ENCODE measurements at places on chromosomes 2 and 18.

DNA sequence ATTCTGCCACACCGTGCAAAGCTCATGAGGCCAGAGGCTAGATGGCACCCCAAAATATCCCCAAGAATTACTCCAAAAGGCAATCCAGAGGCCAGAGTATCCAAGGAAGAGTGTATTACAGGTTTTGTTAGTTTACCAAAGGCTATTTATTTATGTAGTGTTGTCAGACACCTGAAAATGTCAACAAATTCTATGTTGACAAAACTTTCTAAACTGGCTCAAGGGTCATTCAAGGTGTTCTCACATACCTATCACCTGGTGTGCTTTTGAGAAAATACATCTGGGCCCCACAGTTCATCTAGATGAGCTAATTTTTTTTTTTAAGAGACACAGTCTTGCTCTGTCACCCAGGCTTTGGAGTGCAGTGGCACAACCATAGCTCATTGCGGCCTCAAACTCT lies 12.4 kb upstream of the DTNB start:
- no peak for DNase-seq

- DNase-seq: no peak
These were observed 2.9 kb upstream of the CASP10 start for GRCh38 chr2:201180010-201180409.

DNA sequence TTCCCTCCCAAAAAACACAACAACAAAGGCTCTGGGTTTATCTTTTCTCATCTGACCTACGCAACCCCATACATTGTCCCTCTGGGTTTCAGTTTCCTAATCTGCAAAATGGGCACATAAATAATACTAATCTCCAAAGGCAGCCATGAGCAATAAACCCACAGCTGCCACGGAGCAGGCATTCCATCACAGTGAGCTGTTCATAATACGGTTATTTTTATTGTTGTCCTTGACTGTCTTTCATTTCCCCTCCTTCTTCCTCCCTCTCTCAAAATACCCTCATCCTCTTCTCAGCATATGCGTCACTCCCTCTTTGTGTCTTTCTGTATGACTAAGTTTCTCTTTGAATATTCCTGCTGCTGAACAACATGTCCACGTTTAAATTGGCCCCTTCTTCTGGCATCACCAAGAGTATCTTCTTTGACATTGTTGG lies 129.8 kb upstream of the CAB39 start:
- no peak for DNase-seq

DNA sequence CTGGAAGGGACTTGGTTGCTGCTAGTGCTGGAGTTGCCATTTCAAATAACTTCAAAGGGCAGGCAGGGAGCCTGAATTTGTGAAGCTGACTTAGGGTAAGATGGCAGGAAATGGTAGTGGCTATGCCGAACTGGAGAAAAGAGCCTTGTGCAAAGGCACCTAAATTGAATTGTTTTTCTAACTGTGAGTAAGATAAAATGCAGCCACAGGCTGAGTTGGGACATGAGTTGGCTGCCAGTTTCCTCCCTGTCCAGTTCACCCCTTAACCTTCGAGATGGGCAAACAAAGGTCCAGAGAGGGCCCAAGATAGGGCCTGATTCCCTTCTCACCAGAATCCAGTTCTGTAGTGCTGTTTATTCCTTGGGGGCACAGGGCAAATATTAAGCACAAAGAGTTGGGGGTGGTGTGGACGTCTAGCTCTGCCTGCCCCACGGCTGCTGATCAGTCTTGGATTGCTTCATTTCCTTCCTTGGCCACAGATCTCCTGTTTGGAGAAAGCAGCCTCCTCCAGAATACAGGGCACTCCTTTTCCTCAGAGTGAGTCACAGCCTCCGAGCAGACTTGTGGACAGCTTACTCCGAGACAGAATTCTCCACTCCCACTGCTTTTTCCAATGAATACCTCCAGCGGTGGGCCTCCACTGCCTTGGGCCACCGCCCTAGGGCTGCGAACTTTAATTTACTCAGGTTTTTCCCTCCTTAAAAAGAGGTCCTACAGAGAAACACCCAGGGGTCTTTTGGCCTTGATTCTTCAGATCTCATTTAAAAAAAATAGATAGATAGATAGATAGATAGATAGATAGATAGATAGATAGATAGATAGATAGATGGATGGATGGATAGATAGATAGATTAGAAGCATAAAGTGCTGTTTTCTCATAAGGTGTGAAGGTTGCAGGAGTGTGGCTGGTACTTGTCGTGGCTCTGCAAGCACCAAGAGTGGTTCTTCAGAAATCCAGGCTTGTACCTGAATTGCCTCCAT lies 18.4 kb upstream of the SLC20A1 start:
- peak; percentile 77 for DNase-seq

DNA sequence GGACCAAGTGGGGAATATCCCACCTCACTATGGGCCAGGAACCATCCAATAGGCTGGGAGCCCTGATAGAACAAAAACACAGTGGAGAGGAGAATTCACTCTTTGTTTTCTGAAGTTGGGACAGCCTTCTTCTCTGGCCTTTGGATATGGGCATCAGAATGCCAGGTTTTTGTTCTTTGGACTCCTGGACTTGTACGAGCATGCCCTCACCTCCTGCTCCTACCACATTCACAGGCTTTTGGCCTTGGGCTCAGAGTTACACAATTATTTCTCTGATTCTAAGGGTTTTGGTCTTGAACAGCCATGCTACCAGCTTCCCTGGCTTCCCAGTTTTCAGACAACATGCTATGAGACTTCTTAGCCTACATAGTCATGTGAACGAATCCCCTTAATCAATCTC lies 732.9 kb upstream of the VRK2 start:
- DNase-seq: no peak

DNA sequence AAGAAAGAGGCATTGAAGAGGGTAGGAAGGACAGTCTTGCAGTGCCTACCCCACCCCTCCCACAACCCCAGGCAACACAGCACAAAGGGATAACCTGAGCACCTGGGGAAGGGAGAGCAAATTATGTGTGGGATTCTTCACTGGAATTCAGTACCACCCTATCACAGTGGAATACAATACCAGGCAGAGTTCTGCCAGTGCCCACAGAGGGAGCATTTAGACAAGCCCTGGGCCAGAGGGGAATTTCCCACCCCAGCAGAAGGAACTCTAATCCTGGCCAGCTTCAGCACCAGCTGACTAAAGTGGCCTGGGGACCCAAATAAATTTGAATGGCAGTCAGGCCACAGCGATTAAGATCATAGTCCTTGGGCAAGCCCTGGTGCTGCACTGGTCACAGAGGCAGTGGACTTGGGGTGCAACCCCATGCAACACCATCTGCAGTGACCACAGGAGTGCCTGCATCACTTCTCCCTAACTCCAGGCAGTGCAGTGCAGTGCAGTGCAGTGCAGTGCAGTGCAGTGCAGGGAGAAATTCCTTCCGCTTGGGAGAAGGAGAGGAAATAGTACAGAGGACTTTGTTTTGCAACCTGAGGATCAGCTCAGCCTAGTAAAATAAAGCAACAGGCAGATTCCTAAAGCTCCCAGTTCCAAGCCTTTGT lies 147.8 kb upstream of the SRD5A2 start:
- DNase-seq: no peak

DNA sequence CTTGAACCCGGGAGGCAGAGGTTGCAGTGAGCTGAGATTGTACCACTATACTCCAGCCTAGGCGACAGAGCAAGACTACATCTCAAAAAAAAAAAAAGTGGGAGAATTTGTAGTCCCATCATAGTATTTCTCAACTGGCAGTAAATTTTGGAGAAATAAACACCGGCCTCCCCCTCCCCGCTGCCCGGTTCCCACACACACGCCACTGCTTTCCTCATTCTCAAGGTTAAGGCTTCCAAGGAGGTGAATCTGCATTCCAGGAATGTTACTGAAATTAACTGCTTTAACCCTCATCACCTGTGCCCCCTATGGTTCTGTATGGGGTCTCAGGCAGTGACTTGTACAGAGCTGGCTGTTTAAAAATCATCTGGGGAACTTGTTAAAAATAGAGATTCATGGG lies 49.9 kb downstream of the MRPL35 start:
- no peak for DNase-seq

- no peak for DNase-seq
These were observed 46.8 kb downstream of the DOCK10 start for GRCh38 chr2:224995419-224995818.

- DNase-seq: no peak
These were observed 21.9 kb downstream of the CD28 start for GRCh38 chr2:203728321-203728720.

DNA sequence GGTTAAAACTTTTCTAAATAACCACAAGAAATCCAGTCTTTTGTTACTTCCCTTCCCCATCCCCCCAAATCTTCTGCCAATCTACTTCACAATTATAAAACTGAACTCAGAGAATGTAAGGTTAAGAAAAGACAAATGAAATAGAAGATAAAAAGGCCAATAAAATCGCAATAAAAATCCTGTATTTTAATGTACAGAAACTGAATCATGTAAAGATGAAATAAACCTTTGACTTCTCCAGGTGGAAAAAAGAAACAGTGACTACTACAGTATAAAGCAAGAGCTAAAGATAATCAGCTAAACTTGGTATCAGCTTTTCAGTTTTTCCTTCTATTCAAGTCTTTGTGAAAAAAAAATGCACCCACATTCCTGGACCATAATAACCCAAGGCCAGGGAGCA lies 1.7 kb downstream of the SYT4 start:
- DNase-seq: no peak

GRCh38 chr2:88690591-88691338 lies 708 bp upstream of the RPIA start:
- peak; percentile 64 for DNase-seq

- DNase-seq: no peak
These were observed 117.1 kb downstream of the ZFP36L2 start for GRCh38 chr2:43109261-43109743.

DNA sequence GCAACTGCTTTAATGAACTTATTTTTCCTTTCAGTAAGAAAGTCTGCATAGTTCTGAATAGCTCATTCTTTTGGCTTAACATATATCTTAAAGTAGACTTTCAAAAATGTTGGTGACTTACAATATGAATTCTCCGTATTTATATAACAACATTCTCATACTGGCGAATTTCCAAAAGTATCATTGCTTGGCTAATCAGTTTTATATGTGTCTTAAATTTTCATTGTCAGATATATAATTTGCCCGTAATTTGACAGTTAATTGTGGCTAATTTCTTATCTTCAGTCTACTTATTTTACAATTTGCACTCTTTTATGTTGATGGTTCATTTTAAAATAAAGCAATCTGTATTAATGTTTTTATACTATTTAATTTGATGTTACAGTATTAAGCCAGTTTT lies 144.9 kb downstream of the ATP9B start:
- DNase-seq: no peak

DNA sequence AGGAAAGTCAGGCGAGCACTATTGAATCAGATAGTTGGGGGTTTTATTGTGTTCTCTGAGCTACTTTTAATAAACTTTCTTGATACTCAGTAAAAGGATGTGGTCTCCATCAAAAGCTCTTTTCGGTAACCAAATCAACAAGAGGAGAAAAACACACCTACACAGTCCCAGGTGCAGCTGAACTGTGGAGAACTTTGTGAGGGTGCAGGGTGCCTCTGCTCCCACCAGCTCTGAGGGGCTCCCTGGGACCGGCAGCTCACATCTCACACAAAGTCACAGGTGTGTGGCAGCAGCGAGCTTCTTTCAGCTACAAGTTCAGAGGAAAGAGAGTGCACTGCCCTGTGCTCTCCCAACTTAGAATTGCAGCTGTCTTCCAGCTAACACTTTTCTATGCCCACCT lies 650.4 kb downstream of the RNF144A start:
- no peak for DNase-seq

DNA sequence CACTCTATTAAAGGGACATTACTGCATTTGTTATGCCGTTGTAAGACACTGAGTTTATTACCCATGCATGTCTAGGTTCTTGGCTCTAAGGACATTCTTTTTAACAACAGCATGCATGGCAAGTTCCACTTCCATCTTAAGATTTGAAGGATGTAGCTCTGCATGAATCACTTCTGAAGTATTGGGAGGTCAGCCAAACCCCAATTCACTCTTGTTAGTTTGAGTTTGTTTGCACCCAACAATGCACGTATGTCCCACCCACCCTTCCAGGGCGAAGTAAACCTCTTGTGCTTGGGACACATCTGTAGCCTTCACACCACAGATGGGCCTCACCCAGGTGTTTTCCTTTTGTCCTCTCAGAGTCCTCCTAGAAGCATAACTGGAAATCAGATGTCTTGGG lies 5.6 kb upstream of the LAMA3 start:
- DNase-seq: no peak

GRCh38 chr2:145715601-145716000 lies 1195.7 kb upstream of the ZEB2 start:
- DNase-seq: no peak

DNA sequence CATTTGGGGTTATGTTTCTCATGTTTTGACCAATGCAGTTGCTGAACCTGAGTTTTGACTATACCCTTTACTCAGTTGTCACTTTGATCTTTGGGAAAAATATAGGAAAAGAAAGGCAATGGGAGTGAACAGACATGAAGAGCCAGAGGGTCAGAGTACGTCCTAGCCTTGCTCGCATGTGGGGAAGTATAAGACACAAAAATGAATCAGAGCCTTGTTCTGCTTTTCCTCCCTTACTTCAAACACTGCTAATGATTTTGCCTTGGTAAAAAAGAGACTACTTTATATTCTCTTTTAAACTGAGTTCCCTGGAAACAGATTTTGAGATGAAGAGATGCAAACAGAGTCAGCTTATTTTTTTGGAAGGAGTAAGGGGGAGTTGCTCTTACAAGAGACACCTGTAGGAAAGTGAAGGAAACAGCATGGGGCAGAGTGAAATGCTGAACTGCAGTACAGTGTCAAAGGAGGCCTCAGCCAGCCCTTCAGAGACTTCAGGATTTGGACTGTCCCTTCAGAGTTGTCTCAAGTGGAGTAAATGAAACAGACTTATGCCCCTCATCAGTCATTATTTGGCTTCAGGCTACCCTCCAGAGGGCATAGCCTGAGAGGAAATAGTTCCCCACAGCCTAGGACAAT lies 11.1 kb upstream of the FAP start:
- DNase-seq: no peak

DNA sequence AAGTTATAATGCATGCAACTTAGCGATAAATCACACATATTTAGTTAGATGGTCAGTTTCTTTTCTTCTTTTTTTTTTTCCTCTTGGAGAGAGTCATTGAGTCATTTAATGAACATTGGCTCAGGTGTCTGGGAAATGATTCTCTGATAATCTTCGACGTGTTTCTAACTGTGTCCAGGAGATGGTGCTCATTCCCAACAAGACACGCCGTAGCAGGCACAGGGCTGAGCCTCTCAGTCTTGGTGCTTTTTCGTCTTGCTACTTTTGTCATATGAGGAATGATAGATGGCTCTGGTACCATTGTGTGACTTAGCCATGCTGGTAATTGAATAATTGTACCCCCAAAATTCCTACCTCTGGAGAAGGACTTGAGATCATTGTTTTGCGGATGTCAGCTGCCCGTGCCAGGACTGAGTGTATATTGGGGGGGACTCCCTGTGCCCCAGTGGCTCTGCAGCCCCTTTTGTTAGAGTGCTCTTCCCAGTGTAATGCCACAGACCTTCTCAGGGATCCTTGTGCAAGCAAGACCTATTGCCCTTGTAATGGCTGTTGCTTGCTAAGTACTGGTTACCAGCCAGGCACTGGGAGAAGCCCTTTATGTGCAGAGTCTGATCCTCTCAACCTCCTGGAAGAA lies 107.6 kb upstream of the CYRIA start:
- DNase-seq: peak; percentile 77

GRCh38 chr2:226699321-226699720 lies 100.3 kb downstream of the IRS1 start:
- peak; percentile 30 for DNase-seq
